ENCODE measurements at places on chromosomes 16 and 17.
A peak's percentile ranks its signal among the peaks of the same experiment; 100 is the strongest.

GRCh38 chr16:78290395-78290794, 190.9 kb downstream of the WWOX start:
- DNase-seq: no peak

DNA sequence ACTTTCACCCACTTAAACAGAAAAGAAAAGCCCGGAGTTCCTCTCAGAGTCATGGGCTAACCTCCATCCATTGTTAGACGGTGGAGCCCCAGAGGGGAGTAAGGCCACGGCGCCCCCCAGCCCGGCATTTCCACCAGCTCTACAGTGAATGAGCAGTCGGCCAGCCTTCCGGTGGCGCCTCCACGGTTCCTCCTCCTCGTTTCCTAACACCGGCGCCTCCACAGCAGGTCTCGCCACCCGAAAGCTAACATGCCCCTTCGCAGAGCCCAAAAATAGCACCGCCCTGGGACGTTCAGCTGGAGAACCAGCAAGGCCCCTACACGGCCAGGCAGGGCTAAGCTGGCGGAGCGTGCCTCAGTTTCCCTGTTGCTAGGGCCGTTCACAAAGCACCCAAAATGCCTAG, 858 bp downstream of the MMD start:
- peak; percentile 26 for DNase-seq

- no peak for DNase-seq
Observed at GRCh38 chr17:40361925-40362695, 2.4 kb downstream of the GJD3 start.

- DNase-seq: peak; percentile 7
Observed at GRCh38 chr16:26598061-26598460, 468.7 kb upstream of the C16orf82 start.

DNA sequence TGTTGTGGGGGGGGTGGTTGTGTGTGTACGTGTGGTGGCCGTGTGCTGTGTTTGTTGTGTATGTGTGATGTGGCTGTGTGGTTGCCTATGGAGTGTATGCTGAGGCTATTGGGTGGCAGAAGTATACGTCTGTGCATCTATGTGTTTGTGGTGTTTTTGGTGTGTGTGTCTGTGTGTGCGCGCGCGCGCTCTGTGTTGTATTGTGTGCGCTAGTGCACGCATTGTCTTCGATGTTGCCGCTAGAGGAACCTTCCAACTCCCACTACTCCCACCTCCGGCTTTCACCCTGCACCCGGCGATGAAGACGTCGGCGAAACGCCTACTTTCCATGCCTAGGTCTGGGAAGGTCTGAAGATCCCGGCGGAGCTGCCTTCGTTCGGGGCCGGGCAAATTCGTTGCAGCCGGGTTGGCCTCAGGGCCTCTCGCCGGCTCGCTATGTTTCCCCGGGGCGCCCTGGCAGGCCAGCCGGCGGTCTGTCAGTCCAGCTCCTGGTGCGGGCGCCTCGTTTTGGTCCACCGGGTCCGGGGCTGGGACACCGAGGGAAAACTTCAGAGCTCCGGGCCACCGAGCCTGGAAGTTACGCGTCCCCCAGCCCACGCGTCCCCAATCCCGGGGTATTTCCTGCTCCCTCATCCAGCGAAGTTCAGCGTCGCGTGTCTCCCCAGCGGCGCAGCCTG, 5.2 kb upstream of the DLX4 start:
- peak; percentile 65 for DNase-seq

- no peak for DNase-seq
Observed at GRCh38 chr17:81805707-81806460, 1.9 kb downstream of the GCGR start.

DNA sequence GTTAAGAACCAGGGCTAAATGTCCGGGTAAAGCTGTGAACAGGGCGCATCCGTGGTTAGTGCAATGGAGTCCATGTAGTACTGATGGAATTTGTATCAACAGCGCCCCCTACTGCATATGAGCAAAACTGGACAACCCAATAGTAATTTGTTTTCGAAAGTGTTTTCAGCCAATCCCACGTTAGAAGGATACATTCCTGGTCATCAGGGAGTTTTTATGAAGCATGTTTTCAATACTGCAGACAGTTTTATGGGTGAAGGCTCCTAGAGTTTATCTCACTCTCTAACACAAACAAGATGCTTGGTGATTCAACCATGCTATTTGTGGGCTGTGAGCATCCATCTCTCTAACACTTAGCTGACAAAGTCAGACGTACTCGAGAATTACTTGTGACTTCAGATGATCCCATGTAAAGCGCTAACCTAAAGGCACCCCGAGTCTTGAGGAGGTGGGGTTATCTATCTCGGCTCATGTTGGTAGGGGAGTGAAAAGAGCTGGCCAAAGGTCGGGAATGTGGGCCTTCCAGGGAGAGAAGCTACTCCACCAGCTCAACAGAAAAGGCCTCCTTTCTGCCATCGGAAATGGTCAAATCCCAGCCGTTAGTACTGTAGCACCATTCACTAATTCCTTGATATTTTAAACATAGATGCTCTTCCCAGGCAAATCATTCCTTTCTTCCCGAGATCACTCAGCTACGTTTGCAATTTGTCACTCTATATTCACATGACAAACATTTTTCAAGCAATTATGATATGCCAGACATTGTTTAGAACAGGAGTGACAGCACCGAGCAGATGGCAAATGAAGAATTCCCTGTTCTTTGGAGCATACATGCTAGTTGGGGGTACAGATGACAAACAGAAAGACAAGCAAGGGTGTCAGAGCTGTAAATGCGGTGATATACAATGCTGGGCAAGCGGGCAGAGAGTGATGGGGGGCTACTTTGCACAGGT, 46.9 kb upstream of the HNF1B start:
- DNase-seq: peak; percentile 40

- DNase-seq: no peak
Observed at GRCh38 chr17:6160232-6160555, 90.0 kb downstream of the WSCD1 start.

- DNase-seq: no peak
Observed at GRCh38 chr16:57642160-57643135, 14.0 kb downstream of the ADGRG1 start.

Data from ELF-1 (cell line).